ENCODE measurements at places on chromosomes 6 and 20. TPM values are rescaled to one million over a fixed set of nuclear protein-coding genes. Genes with fewer than 3 reads are reported as not detected.

The PRRC2A gene
- total RNA-seq, result 53.7 TPM

The PRR18 gene
- total RNA-seq, result not detected

DNA sequence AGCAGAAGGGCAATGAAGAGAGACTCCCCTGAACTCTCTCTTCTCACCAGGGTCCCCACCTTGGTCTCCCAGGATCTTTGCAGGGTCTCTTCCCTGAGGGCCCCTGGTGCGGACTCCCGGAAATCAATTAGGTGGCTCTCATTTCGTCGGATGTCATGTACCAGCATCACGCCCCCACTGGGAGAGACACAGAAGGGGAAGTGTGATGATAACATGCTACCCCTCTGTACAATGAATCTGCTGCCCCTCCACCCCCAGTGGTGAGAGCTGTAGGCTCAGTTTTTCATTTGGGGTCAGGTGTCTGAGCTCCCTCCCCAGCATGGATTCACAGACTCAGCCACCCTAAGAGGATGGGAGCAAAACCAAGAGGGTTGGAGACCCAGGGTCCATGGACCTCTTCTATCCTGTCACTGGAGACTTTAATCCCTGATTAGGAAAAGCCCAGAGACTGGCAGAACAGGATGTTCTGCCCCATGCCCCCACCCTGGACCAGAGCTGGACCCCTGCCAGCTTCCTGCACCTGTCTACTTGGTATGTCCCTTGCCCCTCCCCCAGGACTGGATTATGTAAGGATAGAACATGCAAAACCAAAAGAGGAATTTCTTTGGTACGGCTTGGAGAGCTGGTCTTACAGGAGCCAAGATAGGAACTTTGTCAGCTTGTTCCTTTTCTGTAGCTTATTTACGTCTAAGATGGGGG, 11.1 kb downstream of the GGT7 start:
- no peak for DNase-seq

DNA sequence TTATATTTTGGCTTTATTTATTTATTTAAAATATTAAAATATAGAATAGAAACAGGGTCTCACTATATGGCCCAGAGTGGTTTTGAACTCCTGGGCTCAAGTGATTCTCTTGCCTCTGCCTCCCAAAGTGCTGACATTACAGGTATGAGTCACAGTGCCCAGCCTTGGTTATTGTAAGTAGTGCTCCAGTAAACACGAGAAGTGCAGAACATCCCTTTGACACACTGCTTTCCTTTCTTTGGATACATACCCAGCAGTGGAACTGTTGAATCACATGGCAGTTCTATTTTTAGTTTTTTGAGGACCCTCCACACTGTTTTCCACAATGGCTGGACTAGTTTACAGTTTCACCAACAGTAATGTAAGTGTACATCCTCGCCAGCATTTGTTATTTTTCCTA, 203.9 kb downstream of the PHF3 start:
- no peak for DNase-seq

The CYP39A1 gene
- 2.3 TPM for total RNA-seq

The SAMD5 gene
- 0.10 TPM for total RNA-seq

GRCh38 chr6:136338486-136338885, 48.8 kb upstream of the BCLAF1 start:
- no peak for DNase-seq

GRCh38 chr6:37990762-37991525, 171.4 kb downstream of the ZFAND3 start:
- DNase-seq, result peak; percentile 85

The NKAIN4 gene
- total RNA-seq, result not detected

- no peak for DNase-seq
These were observed 14.7 kb downstream of the PI16 start for GRCh38 chr6:36969240-36969691.

The CTAGE9 gene
- not detected for total RNA-seq

DNA sequence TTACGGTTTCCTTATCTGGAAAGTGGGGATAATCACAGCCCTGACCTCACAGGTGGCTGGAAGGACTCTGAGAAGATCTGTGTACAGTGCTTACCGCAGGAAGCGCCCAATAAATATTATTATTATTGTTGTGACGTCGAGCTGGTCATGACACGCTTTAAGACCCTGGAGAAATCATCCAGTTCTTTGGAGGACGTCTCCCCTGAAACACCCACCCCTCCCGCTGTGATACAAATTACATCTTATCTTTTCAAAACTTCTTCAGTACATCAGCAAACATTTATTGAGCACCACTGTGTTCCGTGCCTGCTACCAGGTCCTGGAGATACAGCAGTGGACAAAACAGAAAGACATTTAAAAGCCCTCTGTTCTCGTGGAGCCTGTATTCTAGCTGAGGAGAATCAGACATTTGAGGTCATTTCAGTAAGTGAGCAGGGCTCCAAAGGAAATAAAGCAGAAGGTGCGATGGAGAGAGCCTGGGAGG, 118.7 kb downstream of the CEBPB start:
- DNase-seq, result no peak

DNA sequence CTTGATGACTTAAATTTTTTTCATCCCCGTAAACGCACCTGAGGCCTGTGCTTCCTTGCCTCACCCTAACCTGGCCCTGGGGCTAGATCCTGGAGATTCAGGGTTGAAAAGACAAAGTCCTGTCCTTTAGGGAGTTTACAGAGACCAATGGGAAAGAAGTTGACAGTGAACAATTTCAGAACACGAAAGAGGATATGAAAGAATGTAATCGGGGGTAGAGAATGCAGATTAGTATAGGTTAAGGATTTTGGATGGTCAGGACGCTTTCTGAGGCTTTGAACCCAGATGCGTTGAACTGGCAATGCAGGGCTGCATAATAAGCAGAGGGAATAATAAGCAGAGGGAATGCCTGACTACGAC, 1.7 kb upstream of the FBXO5 start:
- no peak for DNase-seq

DNA sequence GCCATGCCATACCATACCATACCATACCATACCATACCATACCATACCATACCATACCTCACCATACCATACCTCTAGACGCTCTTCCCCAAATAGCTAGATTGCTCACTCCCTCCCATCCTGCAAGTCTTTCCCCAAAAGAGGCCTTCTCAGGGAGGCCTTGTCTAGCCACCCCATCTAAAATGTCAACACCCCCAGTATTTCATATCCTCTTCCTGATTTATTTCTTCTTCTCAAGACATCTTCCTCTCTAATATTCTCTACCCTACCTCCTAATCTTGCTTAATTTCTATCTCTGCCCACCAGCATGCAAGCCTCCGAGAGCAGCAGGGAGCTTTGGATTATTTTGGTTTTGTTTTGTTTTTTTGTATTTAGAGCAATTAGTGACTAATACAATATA, 225.2 kb upstream of the RREB1 start:
- no peak for DNase-seq

The OR2J3 gene
- not detected for total RNA-seq

The PPP1R14C gene
- not detected for total RNA-seq

DNA sequence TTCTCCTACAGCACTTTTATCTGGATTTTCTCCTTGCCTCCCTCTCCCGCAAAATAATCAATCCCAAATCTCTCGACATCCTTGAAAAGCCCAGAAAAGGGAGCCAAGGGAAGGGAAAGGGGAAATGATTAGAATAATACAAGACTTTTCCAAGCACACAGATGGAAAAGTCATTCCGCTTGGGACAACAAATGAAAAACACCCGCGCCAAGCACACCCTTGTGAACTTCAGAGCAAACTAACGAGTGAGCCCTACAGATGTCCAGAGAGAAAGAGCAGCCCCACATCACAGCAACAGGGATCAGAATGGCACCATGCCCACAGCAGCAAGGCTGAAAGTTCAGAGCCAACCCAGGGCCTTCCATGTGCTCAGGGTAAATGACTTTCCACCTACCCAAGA, 49.6 kb downstream of the NINL start:
- DNase-seq, result no peak

GRCh38 chr20:44576297-44576696, 6.1 kb upstream of the PKIG start:
- peak; percentile 75 for DNase-seq

DNA sequence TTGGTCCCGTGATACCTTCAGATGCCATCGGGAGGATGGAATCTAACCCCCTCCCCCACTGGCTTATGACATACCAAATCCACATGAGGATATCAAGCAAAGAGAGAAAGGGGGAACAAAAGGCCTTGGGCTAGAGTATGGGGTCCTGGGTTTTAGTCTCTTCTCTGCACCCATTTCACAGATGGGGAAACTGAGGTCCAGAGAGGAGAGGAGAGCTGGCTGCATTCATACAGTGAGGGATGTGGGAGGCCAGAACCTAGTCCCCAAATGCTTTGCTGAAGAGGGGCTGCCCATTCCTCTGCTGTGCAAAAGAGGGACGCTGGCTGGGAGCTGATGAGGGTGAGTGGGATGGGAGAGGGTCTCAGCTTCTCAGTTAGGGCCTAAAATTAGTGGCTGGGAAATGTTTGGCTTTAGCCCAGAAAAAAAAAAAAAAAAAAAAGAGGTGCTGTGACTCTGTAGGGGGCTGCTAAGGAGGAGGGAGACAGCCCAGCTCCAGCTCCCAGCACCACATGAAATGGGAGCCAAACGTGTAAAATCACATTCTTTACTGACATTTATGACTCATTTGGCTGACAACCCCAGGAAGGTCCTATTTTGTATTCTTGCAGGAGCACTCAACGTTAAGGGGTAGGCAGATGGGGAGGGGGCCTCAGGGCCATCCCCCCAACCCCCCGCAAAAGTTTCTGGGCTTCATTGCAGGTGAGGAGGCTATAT, 11.9 kb downstream of the XKR7 start:
- DNase-seq, result no peak

DNA sequence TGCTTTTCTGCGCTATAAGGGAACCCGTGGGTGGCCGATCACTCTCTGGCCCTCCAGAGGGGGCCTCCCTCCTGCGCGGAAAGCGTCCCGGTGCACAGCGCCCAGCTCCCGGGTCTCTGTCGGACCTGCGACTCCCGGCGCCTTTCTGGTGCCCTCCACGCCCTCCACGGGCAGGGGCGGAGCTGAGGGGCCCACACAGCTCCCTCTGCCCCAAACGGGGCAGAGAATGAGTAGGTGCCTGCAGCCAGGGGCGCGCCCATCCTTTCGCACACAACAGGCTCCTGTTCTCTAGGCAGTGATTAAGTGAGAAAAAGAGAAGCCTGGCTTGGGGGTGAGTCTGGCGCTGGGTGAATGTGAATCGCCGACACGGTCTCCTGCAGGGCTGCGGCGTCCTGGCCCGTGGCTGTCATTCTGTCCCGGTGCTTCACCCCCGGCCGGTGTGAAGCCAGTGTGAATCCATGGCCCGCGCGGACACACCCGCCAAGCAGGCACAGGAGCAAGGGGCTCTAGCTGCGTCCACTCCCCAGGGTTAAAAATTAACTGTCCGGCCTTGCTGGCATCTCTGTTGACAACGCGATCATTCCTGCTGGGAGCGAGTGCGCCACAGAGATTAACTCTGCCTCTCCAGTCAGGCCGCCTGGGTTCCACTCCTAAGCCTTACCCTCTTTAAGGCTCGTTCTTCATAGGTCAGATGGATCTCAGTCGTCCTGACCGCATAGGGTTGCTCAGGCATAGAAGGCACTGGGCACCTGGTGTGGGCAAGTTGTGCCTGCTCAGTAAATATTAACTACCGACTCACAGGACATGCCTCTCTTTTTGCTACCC, 88.8 kb downstream of the PCSK2 start:
- DNase-seq, result no peak

The COX4I2 gene
- not detected for total RNA-seq

The CALHM6 gene
- 9.6 TPM for total RNA-seq

The UNC5CL gene
- total RNA-seq, result 0.10 TPM

DNA sequence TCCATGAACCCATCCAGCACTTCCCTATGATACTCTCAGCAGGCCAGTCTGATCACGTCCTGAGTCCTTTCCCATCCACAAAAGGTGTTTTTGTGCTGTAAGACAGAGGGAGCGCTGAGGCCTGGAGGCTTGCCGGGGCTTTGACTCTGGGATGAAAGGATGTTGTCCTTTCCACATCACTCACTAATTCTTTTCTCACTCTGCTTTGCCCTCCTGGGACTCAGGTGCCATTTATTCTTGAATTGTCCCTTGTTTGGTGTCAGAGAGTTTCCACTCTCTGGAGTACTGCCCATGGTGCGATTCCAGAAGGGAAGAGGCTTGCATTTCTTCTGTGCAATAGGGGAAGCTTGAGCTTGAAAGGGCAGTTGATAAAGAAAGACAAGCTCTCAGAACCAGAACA, 15.3 kb upstream of the TUBB2B start:
- no peak for DNase-seq

- DNase-seq, result peak; percentile 62
These were observed 4.5 kb downstream of the FOXO3 start for GRCh38 chr6:108565091-108565766.

GRCh38 chr6:168152306-168152963, 73.4 kb upstream of the FRMD1 start:
- no peak for DNase-seq

The OOEP gene
- not detected for total RNA-seq

The ACTL10 gene
- total RNA-seq, result 0.49 TPM

DNA sequence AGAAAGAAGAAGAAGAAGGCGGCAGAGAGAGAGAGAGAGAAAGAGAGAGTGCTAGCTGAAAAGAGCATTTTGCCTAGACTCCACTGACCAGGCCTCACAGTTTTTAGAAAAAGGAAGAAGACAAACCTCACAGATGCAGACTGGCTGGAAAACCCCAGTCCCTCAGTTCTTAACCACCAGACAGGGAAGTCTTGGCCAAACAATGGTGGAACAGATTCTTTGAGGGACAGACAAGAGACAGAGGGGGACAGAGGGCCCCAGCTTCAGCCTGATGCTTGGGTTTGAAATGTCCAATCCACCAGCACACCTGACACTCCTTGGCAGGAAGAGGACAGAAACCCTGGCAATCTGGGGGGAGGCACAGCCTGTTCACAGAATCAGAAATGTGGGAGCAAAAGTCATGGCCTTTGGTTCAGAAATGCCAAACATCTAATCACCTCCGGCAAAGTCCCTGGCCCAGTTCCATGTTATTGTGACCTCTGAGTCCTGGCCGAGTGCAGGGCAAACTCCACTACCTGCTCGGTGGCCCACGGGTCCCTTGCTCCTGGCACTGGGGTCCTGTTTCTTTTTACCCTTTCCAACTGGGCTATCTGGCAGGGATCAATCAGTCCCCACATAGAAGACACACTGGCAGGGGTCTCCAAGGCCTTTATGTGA, 235.2 kb downstream of the LY86 start:
- DNase-seq, result no peak

DNA sequence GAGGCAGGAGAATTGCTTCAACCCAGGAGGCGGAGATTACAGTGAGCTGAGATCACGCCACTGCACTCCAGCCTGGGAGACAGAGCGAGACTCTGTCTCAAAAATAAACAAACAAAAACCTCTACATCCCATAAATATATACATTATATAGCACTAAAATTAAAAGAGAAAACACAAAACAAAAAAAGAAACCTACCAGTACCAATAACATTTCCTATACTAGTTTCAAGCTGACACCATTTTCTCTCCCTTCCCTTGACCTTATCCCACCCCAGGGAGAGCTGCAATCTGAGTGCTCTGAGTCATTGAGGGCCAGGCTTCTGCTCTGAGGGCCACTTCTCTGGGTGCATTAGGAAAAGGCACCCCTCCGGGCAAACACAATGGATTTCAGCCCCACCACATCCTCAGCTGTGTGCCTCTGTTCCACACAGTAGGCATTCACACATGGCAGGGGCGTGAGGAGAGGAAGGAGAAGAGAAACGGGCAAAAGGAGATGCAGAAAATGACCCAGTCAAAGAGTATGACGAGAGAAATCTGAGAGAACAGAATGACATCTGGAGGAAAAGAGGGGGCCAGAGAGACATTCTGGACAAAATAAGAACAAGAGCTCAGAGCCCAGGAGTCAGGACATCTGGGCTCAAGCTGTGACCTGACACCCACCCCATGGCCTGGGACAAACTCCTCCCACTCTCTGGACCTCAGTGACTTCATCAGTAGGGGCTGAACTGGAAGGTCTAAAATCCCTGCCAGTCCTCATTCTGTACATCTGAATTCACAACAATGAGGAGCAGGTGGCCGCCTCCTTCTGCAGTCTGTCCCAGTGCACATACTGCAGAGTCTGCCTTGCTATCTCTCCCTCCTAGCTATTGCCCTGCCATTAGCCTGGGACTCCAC, 18.2 kb downstream of the TRIM26 start:
- peak; percentile 75 for DNase-seq

Data from RPMI7951 (cell line).